ENCODE measurements at places on chromosomes 4 and X. TPM values are rescaled to one million over a fixed set of nuclear protein-coding genes. Genes with fewer than 3 reads are reported as not detected.

GRCh38 chrX:31219174-31219573 lies 147.3 kb upstream of the FTHL17 start:
- no peak for DNase-seq

The RENBP gene
- 16.2 TPM for polyA plus RNA-seq

DNA sequence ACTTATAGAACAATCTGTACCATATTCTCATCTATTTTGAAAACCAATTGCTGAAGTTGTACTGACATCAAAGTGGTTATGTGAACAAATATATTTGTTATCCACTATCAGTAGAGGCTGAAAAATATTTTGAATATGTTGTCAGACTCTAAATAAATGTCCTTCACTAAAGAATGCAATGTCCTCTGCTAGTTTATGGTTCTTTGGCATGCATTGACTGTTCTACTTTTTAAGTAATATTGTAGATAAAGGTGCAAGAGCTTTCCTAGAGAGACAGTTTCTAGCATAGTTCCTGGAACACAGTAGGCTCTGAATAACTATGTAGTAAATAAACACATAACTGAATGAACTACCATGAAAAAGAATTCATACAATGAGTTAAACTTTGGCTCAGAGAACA lies 18.2 kb upstream of the COX7B2 start:
- DNase-seq = no peak

The SLC30A9 gene
- 20.2 TPM for polyA plus RNA-seq

DNA sequence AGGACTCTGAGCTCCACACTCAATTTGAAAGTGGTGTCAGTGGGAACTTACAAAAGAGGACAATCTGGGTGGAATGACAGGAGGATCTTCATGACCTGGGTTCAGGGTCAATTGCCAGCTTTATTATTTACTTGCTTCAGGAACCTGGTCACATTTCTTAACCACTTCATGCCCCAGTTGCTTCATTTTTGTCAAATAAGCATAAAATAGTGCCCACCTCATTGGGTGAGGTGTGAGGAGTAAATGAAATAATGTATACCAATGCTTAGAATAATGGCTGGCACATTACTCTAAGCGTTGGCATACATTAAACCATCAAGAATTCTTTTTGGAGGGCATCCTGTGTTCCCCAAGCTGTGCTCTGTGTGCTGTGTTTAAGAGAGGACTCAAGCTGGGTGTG lies 19.4 kb downstream of the VGLL1 start:
- DNase-seq = no peak

The NEIL3 gene
- 3.7 TPM for polyA plus RNA-seq

GRCh38 chr4:152399246-152399645 lies 136.6 kb downstream of the FBXW7 start:
- DNase-seq = no peak

DNA sequence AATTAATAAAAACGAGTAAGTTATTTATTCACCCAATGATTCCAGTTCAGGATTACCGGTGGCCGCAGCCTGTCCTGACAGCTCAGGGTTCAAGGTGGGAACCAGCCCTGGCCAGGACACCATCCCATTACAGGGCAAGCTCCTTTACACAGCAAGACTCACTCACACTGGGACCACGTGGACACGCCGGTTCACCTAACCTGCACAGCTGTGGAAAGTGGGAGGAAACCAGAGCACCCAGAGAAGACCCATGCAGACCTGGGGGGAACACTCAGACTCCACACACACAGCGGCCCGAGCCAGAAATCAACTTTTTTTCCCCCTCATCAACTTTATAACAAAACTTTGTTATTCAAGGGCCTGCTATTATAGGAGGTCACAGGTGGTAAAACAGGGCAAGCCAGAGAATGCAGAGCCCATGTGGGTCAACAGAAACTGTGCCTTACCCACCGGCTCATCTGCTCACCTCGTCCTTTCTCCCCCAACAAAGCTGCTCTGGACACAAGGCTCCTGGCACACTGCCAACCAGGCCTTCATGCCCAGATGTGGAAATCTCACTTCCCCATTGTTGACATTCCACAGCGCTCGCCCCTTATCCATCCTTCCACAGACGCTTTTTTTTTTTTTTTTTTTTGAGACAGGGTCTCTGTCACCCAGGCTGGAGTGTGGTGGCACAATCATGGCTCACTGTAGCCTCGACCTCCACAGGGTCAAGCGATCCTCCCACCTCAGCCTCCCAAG lies 8.0 kb upstream of the ODAPH start:
- no peak for DNase-seq

DNA sequence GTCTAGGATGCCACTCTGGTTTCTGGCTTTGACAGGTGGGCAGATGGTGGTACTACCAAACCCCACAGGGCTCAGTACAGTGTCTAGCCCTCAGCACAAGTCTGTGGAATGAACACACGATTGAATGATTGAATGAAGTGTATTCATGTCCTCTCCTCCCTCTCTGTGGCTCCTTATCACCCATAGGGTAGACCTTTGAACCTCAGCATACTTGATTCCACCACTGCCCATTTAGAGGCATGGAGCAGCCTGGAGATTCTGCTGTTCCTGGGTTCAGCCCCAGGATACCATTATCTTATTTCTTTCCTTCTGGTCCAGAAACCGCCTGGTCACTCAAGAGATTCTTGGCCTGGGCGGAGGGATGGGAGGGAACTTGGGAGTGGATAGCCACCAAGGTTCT lies 53.9 kb downstream of the PRPS1 start:
- no peak for DNase-seq

- DNase-seq = no peak
Measured at GRCh38 chrX:37678574-37678973, 7.0 kb upstream of the XK start.

GRCh38 chr4:154119317-154119716 lies 330.4 kb upstream of the SFRP2 start:
- no peak for DNase-seq

DNA sequence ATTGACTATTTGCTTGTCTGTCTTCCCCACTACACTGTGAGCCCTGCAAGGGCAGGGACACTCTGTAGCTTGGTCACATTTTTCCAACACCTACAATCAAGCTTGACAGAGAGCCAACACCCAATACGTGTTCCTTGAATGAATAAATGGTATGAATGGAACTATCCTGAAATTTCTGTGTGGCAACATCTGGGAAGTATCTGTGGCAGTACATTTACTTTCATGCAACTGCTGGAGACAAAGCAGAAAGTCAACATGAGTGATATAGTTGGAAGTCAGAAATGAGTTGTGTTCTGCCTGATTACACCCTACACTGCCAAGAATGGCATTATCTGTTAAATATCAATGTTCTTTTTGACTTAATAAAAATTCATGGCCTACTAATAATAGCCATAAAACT lies 343.5 kb upstream of the F9 start:
- no peak for DNase-seq

- DNase-seq = peak; percentile 44
Measured at GRCh38 chr4:56979421-56980072, 851 bp downstream of the POLR2B start.

DNA sequence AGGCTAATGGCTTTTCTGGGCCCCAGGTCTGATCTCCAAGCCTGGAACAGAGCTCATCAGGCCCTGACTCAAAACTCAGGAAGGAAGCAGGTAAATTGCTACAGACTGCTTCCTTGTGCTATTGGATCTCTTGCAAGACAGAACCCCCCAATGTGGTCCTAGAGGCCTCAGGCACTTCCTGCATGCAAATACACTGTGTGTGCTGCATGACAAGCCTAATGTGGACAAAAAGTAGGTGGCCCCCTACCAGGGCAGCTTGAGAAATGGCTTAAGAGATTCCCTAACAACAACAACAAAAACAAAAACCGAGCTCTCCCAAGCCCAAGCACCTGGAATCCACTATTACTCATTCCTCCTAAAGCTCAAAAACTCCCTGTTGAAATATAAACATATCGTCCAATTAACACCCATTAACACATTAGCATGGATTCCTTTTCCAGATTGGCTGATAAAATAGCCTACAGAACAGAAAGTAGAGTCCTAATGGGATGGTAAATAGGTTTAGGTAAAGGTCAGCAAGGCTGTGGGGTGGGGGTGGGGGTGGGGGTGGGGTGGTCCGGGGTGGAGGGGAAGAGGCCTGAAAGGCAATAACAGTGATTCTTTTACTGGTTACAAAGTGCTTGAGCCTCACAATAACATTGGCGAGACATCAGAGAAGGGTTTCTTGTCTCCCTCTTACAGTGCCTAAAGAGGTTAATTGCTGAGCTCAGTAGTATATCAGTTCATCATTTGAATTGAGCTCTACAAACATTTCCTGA lies 24.1 kb upstream of the FGF16 start:
- DNase-seq = no peak

The KIAA1210 gene
- polyA plus RNA-seq = not detected

- peak; percentile 85 for DNase-seq
Measured at GRCh38 chrX:49039598-49040375, 3.4 kb downstream of the TFE3 start.

- DNase-seq = no peak
Measured at GRCh38 chr4:25307596-25307995, 5.0 kb upstream of the ZCCHC4 start.

DNA sequence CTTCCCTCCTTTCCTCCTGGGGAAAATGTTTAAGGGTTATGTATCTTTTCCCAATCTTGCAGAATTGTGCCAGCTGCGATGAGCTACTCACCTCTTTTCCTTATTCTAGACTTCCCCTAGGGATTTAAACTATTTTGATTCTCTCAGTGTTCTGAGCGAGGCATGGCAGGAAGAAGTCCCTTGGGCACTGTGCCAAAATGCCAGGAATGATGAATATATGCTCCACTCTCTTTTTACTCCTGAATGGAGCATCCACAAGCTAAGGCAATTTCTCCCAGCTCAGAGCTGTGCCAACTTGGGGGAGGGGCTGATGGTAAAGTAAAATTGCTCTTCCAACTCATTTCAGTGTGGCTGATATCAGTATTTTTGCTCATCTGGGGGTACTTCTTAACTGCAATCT lies 4.0 kb upstream of the C4orf17 start:
- no peak for DNase-seq

The PASD1 gene
- not detected for polyA plus RNA-seq

The HSFX2 gene
- 0.11 TPM for polyA plus RNA-seq

The HHIP gene
- polyA plus RNA-seq = 239 TPM

DNA sequence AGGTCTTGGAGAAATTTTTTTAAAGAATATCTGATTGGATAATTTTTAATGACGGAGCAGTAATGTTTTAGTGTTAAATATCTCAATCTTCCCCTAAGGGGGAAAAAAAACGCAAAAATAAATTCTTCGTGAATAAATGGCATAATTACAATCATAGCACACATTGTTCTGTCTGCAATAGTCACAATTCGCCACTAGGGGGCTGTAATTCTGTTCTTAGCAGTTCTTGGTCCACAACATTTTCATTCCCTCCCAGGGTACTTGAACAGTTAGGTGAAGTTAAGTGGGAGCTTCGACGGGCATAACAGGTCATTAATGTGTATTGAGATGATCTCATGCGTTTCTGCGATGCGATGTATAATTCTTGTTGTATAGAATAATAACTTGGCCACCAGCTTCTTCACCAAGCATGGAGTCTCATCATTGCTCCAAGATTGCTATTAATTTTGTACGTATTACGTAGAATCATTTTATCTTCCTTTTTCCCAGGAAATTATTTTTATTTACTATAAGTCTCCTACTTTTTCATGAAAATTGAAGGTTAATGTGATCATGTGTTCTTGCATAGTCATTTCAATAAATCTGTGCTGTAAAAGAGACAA lies 27.2 kb downstream of the HTR2C start:
- peak; percentile 31 for DNase-seq

The APLN gene
- polyA plus RNA-seq = 273 TPM

GRCh38 chrX:132181364-132181763 lies 37.9 kb downstream of the RAP2C start:
- DNase-seq = no peak

GRCh38 chr4:8112036-8112576 lies 46.5 kb downstream of the ABLIM2 start:
- no peak for DNase-seq

DNA sequence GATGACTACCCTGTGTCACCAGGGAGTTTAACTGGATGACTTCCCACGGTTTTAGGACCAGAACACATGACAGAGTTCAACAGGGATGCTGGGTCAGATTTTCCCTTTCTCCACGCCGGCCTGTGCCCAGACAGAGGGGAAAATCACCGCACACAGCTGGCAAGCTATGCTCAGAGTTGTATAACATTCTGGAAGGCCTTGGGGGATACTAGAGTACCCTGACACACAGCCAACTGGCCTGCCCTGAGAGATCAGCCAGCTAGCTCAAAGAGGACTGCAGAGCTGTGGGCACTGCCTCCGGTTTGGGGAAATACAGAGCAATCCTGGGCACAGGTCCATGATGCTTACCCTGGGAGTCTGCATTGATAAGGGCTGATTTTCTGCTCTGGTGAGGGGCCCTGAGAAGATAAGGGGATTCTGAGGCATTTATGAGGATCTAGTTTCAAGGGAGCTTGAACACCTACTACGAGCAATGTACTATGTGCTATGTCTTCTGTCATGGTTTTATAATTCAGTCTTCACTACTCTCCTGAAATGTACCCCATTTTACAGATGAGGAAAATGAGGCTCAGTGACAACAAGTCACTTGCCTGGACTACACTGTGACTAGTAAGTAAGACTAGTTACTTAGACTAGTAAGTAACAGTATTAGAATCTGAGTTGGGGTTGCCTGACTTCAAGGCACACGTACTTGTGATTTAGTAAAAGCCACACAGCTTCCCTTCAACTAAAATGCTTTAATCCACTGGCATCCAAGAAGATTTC lies 14.7 kb downstream of the C4orf54 start:
- no peak for DNase-seq

GRCh38 chr4:182578402-182578801 lies 335.2 kb downstream of the TENM3 start:
- DNase-seq = peak; percentile 53

DNA sequence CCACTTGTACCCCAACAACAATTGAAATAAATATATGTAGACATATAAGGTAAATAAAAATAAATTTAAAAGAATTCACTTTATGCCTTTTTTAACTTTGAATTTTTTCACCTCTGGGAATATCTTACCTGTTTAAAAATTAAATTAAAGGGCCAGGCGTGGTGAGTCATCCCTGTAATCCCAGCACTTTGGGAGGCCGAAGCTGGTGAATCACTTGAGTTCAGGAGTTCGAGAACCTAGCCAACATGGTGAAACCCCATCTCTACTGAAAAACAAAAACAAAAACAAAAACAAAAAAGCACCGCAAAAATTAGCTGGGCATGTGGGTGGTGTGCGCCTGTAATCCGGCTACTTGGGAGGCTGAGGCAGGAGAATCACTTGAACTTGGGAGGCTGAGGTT lies 164.8 kb downstream of the AASDH start:
- DNase-seq = no peak

DNA sequence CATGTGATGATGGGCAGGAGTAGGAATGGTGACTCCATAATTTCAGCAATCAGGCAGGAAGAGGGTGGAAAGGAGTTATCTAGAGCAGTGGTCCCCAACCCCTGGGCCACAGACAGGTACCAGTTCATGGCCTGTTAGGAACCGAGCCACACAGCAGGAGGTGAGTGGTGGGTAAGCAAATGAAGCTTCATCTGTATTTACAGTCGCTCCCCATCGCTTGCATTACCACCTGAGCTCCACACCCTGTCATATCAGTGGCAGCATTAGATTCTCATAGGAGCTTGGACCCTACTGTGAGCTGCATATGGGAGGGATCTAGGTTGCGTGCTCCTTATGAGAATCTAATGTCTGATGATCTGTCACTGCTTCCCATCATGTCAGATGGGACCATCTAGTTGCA lies 1.4 kb upstream of the TLR10 start:
- no peak for DNase-seq

GRCh38 chr4:106364282-106364681 lies 4.3 kb downstream of the GIMD1 start:
- no peak for DNase-seq

The GAB3 gene
- 6.1 TPM for polyA plus RNA-seq

- no peak for DNase-seq
Measured at GRCh38 chrX:23820235-23820782, 37.3 kb downstream of the SAT1 start.

Measured in endothelial cell of umbilical vein (primary cell).